ENCODE measurements at places on chromosomes 3 and 15.

DNA sequence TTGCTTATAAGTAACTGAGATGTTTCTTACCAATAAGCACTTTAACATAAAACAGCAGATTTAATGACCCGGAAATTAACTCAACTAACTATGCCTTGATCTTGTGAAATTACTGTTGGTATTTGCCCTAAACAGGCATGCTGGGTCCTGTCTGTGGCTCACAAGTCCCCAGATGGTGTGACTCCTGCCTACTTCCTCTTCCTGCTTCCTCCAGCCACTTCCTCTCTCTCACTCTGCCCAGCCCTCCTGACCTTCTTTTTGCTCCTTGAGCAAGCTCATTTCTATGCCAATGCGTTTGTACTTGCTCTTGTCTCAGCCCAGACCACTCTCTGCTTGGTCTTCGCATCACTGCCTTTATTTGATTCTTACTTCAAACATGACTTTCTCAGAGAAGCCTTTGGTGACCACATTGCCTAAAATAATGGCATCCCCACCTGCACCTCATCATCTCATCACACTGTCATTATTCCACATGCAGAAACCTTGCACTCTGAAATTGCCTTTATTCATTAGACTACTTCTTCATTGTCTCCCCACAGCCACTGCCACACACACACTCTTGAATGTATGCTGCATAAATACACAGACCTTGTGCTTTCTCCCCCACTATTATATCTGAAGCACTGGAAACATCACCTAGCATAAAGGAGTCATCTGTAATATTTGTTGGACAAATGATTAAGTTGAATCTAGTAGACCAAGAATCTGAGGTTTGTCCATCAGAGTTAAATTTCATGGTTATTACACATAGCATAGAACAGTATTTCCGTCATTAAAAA lies 256.3 kb upstream of the SEMA6D start:
- DNase-seq = peak; percentile 37

- DNase-seq = no peak
Observed at GRCh38 chr3:119318876-119319275, 24.7 kb downstream of the ARHGAP31 start.

DNA sequence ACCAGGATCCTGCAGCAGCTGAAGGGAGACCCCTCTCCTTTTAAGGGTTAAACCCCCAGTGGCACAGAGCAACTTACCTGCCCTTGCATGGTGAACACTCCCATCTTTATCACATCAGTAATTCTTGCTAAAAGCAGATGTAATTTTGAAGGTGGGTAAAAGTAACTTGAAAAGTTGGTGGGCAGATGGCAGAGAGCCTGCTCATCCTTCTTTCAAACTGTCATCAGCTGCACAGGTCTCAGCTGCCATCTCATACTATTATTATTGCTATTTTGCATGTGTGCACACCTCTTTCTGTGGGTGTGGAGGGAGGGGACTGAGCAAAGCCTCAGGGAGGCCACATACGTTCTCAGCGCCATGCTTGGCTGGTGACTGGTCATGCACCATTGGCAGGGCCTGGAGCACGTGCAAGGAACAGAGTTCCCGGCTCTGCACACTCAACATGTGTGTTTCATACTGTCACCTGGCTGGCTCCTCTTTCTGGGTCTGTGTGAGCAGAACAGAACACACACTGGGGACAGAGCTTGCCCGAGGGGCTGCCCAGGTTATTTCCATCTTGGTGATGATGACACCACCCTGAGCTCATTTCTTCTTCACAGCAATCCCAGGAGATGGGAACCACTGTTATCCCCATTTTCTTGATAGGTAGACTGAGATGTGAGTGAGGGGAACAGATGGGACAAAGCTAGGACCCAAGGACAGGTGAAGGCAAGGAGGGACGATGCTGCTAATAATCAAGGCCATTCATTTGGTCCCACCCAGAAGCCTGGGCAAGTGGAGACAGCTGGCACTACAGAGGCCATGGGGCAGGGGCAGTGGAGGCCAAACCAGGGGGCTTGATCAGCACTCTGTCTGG lies 95.8 kb upstream of the KLF13 start:
- no peak for DNase-seq

DNA sequence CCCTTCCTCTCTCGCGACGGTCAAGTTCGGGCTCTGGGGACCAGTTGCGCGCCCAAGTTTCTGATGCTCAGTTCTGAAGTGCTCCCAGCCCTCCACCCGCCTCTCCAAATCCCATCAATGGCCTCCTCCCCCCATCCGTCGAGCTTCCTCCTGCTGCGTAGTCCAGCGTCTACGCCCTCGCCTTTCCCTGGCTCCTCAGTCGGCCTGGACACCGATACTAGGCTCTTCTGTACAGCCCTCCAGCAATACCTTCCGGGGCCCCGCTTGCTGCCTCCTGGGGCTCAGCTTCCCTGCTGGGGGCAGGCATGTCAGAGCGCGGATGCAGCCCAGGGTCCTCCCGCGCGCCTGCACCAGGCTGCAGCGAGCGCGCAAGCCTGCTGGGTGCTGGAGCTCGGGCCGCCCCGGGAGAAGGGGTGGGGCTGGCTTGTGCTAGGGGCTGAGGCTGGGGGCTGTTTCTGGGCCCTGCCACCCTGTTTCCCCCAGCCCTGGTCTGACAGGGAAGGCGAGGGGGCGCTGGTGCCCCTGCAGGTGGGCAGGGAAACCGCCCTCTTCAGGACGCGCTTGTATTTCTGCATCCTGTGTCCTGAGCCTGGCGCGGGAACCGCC lies 353.3 kb upstream of the SUCLG2 start:
- no peak for DNase-seq

DNA sequence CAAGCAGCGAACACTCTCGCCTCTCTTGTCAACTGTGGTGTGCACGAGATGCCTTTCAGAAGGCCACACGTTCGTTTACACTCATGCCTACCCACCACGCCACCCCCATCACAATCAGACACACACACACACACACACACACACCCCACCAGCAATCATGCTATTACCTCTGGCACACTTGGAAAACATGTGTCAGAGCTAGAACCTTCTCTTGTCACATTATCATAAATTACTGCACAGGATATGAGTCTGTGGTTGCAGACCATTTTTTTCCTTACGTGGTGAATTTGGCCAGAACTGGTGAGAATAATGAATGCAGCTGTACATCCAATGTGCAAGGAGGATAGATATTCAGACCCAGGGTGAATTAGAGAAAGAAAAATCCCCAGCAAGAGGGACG lies 52.4 kb downstream of the TRIM69 start:
- no peak for DNase-seq

- no peak for DNase-seq
Observed at GRCh38 chr3:27194861-27195483, 174.2 kb downstream of the NEK10 start.

DNA sequence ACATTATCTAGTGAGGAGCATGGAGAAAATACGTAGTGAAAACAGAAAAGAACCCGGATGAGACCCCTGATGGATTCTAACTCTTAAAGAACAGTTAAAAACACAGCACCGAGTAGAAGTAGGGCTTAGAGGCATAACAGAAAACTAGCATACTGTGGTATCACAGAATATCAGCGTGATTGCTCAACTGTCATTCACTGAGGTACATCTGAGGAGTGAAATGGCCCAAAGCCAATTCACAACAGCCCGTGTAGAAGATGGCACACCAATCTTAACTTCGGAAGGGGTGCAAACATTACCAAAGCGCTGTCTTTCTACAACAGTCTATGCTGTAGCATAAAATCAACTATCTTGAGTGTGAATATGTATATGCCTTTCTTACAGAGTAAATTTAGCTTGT lies 1.8 kb downstream of the CLASP2 start:
- no peak for DNase-seq

DNA sequence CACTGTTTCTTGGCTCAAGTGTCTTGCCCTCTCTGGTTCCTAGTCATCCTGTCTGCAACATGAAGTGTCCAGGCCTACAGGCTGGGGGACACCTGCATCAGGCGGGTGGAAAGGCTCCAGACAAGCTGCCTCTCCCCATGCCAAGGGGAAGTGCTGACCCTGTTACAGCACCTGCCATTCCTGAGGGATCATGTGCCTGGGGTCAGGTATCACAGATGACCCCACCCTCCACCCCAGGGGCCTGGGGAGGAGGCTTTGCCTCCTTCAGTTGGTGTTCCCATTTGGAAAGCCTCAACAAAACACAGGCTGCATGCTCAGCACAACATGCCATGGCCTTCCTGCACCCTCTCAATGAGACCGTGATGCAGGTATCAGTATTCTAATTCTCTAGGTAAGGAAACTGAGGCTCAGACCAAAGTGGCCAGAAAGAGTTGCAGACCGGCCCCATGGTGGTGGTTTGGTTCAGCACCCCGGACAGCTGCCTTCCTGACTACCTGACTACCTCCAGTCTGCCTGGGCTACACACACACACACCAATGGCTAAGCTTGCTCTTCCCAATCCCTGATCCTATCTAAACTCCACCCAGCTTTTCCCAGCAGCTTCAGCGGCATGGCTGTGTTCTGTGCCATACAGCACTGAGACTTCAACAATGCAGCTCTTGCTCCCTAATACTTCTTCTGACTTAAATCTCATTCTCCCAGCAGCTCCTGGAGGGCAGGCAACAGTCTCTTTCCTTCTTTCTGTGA lies 69.7 kb upstream of the LINGO1 start:
- no peak for DNase-seq

- no peak for DNase-seq
Observed at GRCh38 chr3:123060054-123060453, 6.8 kb upstream of the PDIA5 start.
